Placental epithelial cell (primary cell): ENCODE measurements at places on chromosomes 12 and 14. TPM values are rescaled to one million over a fixed set of nuclear protein-coding genes. Genes with fewer than 3 reads are reported as not detected.

Gene NANOG
- under 0.01 and 0.11 TPM in 2 replicates for total RNA-seq

Gene SELPLG
- 2.0 and 3.9 TPM in 2 replicates for total RNA-seq

Gene PCED1B
- total RNA-seq: under 0.01 and 0.54 TPM in 2 replicates

Gene KTN1
- 70.7 and 82.9 TPM in 2 replicates for total RNA-seq

Gene MUCL1
- not detected in 2 replicates for total RNA-seq

Gene GPR65
- total RNA-seq: not detected in 2 replicates

Gene RBM19
- 24.3 and 24.4 TPM in 2 replicates for total RNA-seq

Gene HOXC4
- total RNA-seq: 0.43 and 2.0 TPM in 2 replicates

Gene PIK3C2G
- total RNA-seq: 7.1 and 10.0 TPM in 2 replicates

Gene CELA1
- total RNA-seq: not detected in 2 replicates

Gene SRRM4
- under 0.01 TPM in 2 replicates for total RNA-seq

Gene SDSL
- 4.9 and 5.1 TPM in 2 replicates for total RNA-seq

Gene SYNDIG1L
- not detected in 2 replicates for total RNA-seq

Gene GALNT16
- total RNA-seq: under 0.01 TPM in 2 replicates

Gene LRP1-AS
- not detected in 2 replicates for total RNA-seq
